ENCODE measurements at places on chromosomes 13 and 19. TPM values are rescaled to one million over a fixed set of nuclear protein-coding genes. Genes with fewer than 3 reads are reported as not detected.

DNA sequence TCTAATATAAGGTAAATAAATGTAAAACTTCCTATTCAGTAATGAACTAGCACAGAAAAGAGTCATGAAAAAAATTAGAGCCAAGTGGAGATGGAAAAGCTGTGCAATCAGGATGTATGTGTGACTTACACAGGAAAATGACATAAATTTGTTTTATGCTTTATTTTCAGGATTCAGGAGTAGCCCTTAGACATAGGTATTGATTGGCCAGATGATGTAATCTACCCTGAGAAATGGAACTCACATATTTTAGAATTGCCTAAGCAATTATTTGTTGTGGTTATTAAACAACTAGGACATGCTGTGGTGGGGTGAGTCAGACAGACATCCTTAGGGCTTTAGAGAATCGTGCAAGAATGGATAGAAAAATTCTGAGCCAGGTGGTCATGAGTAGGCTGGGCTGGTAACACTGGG lies 110.6 kb downstream of the PCDH9 start:
- DNase-seq, result no peak
- no peak overlapping the region for H3K27ac ChIP-seq
- peaks cover 10% of the 10 kb centered on the region for H3K4me1 ChIP-seq
- no peaks in the 10 kb centered on the region for H3K27me3 ChIP-seq
- no peak overlapping the region for H3K4me3 ChIP-seq
- no peaks in the 10 kb centered on the region for H3K36me3 ChIP-seq

DNA sequence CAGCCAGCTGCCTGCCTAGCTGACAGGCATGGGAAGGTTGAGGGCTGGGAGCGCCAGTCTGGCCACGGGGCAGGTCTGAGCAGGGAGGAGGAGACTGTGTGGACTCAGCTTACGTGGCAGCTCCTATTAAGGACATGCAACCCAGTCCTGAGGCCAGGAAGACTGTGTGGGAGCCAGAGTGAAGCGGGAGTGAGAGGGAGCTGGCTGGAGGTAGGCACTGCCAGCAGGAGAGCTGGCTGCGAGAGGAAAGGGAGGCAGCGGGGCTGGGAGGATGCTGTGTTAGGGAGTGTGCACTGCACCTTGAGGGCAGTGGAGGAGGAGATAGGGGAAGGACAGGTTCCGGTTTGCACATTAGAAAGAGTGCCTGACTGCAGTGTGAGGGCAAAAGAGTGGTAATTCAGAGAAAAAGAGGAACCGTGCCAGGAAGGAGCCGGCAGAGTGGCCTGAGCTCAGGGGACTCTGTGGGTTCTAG lies 99.2 kb downstream of the SLC7A1 start:
- no peak overlapping the region for H3K4me3 ChIP-seq
- H3K27me3 ChIP-seq, result no peaks in the 10 kb centered on the region
- H3K4me1 ChIP-seq, result no peaks in the 10 kb centered on the region
- H3K27ac ChIP-seq, result no peak overlapping the region
- no peak for DNase-seq

DNA sequence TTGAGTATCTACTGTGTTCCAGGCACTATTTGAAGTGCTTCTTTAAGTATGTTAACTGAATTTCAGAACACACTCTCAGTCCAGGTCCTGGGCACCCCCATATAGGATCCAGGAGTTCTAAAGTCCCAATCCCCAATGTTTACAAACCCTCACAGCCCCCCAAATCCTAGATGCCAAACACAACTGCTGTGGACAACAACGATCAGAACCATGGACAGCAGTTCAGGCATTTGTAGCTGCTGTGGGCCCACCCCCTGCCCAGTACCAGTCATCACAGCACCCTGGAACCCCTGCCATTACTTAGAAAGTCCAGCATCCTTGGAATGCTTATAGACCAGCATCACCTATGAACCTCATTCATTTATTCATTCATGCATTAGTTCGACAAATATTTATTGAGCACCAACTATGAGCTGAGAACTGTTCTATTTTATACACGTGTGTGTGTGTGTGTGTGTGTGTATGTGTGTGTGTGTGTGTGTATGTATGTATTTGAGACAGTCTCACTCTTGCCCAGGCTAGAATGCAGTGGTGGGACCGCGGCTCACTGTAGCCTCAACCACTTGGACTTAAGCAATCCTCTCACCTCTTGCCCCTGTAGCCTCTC lies 19.3 kb upstream of the SDHAF1 start:
- H3K4me1 ChIP-seq, result no peaks in the 10 kb centered on the region
- H3K27me3 ChIP-seq, result peaks cover 6% of the 10 kb centered on the region
- no peak overlapping the region for H3K27ac ChIP-seq
- H3K36me3 ChIP-seq, result no peaks in the 10 kb centered on the region
- no peak overlapping the region for H3K4me3 ChIP-seq
- DNase-seq, result no peak

Gene CC2D1A
- total RNA-seq, result 16.9 TPM

DNA sequence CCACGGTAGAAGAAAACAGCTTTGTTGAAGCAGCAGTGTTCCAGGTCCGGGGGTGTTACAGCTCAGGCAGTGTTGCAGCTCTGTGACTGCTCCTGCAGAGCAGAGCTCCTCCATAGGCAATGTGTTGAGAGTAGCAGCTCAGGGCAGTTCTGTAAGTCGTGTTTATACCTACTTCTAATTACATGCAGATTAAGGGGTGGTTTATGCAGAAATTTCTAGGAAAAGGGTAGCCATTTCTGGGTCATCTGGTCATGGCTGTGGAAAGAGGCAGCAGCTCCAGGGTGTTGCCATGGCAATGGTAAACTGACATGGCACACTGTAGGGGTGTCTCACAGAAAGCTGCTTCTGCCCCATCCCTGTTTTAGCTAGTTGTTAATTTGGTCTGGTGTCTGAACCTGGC lies 316.4 kb downstream of the GPC5 start:
- H3K27me3 ChIP-seq, result no peaks in the 10 kb centered on the region
- H3K4me3 ChIP-seq, result no peak overlapping the region
- no peak for DNase-seq
- no peak overlapping the region for H3K27ac ChIP-seq

- no peaks in the 10 kb centered on the region for H3K27me3 ChIP-seq
- H3K4me3 ChIP-seq, result no peak overlapping the region
- peaks cover 85% of the 10 kb centered on the region for H3K36me3 ChIP-seq
- H3K27ac ChIP-seq, result no peak overlapping the region
- no peaks in the 10 kb centered on the region for H3K4me1 ChIP-seq
Observed at GRCh38 chr19:44988896-44989556, 12.2 kb upstream of the RELB start.

Gene KASH5
- total RNA-seq, result not detected

Gene TMEM238
- total RNA-seq, result 1.7 TPM

DNA sequence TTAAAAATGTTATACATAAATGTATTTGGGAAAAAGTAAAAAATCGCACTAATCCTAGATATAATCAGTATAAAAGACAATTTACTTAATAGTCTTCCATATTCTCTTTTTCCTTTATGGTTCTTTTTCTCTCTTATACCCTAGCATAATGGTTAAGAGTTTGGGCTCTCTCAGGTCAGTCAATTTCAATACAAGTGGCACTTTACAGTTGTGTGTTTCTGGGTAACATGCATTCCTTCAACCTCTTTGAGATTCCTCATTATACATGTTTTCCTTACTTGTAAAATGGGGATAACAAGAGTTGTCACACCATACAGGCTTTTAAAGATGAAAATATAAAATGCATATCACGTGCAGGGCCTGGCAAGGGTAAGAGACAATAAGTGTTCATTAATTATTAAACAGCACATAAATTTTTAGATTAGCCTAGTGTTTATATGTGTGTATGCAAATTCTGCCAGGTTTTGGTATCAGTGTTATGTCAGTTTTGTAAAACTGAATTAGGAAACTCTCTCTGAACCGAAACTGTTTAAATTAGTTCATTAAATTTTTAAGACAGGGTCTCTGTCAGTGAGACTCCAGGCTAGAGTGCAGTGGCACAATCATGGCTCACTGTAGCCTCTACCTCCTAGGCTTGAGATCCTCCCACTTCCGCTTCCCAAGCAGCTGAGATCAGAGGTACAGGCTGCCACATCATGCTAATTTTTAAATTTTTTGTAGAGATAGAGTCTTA lies 49.8 kb downstream of the ELF1 start:
- H3K4me3 ChIP-seq, result no peak overlapping the region
- DNase-seq, result no peak
- peaks cover 19% of the 10 kb centered on the region for H3K4me1 ChIP-seq
- H3K27me3 ChIP-seq, result no peaks in the 10 kb centered on the region
